ENCODE measurements at places on chromosomes 1 and 21. TPM values are rescaled to one million over a fixed set of nuclear protein-coding genes. Genes with fewer than 3 reads are reported as not detected.

DNA sequence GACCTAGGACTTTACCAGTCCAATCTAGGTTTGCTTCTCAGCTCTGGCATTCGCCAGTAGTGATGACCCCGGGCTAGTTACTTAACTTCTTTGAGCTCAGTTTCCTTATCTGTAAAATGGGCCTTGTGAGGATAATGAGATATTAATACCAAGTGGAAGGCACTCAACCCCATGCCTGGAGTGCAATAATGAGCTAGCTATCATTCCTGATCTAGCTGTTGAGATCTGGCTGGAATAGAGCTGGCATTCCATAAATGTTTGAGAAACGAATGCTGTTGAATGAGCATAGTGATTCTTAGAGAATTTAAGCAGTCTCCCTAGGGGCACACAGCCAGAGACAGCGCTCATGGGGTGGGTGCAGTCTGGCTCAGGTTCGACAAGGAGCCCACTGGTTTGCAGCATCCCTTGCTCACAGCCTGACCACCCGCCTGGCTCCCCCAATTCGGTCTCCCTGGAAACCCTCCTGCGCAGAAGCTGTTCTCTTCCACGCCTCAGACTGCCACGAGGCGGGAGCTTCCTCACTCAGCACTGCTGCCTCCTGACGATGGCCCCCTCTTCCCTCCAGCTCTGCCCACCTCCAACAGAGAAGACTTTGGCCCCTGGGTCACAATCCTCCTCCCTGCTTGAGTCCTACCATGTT, 32.5 kb downstream of the DHCR24 start:
- DNase-seq = no peak

FMOD gene
- total RNA-seq = 1.1 TPM

GRCh38 chr1:232045139-232045994, 418.8 kb downstream of the DISC1 start:
- no peak for DNase-seq

DNA sequence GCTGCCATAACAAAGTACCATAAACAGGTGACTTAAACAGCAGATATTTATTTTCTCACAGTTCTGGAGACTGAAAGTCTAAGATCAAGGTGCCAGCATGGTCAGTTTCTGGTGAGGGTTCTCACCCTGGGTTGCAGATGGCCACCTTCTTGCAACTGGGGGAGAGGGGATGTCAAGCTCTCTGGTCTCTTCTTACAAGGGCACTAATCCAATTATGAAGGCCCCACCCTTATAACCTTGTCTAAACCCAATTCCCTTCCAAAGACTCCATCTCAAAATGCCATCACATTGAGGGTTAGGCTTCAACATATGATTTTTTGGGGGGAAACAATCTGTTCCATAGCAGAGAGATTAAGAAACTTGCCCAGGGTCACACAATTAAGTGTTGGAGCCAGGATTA, 24.8 kb upstream of the ANGPTL3 start:
- no peak for DNase-seq

DNA sequence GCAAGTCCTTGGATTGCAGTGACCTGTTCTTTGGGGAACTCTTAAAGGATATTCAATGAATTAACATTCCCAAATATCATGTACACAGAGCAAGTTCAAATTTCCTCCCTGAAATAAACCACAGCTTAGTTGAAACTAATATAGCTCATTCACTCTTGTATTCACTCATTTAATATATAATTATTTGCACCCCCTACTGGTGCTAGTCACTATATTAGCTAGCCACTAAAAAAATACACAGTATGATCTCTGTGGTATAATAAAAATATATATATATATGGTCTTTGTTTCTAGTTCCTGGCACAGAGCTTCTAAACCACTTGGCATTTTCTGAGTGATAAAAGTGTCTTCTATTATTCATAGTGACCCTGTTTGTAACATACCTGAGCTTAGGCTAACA, 177.3 kb upstream of the LYPLAL1 start:
- DNase-seq = no peak

DNA sequence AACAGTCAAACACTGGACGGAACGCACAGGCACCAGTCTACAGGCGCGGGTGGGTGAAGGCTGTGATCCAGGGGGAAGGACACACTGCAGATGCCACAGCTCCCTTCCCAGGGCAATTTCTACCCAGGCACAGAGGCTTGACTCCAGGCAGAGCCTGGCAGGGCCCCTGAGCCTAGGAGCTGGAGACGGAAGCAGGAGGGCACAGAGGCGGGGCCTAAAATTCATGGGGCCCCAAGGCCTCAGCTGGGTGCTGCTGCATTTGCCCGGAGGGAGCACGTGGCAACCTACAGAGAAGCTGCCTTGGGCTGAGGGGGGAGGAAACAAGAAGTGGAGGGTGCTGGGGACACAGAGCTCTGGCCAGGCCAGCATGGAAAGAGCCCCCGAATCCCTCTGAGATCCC, 41.2 kb downstream of the UBE2G2 start:
- DNase-seq = no peak

DNA sequence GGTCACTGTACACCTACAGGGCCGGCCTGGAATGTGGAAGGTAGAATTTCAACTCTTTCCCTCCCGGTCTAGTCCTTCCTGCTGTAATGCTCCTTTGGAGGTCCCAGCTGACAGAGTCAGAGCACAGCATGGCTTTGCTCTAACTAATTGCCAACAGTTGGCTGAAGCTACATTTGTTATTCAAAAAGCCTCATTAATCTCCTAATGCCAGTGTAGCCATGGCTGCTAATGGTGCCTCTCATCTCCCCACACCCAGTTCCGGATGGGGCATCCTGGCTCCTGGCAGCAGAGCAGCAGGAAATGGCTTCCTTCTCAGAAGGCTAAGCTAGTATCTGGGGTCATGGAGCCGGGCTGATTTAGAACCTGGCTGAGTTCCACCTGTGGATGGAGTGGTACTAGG, 18.7 kb upstream of the CAMK1G start:
- no peak for DNase-seq

CCDC185 gene
- not detected for total RNA-seq

IGSF8 gene
- 49.8 TPM for total RNA-seq

DNA sequence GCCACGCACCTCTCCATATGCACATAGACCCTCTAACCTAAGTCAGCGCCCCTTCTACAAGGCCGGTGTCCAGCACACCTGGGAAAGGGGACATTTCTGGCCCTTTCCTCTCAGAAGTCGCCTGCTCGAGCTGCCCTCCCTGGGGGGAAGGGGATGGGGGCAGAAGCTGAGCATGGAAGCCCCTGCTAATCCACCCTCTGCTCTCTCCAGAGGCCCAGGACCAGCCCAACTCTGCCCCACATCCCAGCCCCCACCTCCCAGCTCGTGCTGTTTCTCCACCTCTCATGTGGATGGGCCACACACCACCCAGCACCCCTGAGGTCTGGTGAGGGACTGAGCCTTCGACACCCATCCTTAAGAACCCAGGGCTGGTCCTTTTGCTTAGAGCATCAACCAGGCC, 14.8 kb downstream of the TNFRSF1B start:
- DNase-seq = no peak

DNA sequence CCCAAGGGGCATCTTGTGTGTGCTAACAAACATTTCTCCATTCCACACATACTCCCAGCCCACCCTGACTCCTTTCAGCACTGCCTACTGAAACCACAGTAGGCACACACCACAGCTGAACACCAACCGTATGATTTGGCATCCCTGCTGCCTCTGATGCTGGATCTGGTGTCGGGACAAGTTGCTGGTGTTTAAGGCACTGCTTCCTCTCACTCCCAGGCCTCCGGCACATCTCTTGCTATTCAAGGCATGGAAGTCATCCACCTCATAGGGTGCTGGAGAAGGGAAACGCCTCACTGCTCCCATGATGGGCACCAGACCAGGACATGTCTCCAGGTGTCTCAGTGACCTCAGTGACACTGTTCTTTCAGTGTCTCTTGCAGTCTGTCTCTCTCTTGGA, 2.4 kb upstream of the ITLN2 start:
- no peak for DNase-seq

TRIM46 gene
- 21.1 TPM for total RNA-seq

AMY1B gene
- total RNA-seq = not detected

DNA sequence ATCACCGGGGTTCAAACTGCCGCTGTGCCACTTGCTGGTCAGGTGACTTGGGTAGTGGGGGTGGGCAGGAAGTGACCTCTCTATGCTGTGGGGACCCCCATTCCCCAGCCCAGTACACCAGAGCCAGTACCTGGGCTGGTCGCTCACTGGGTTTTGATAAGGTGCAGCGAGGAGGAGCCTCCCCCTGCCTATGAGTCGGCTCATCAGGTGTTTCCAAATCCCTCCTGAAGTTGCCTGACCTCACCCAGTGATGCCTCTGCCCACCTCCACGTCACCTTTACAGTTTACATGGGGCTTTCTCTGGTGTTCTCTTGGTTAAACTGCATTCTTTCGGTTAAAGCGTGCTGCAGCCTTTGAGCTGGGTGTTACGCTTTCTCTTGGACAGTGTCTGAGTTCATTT, 58.2 kb downstream of the ARHGEF10L start:
- no peak for DNase-seq

ELAPOR1 gene
- 19.5 TPM for total RNA-seq

GRCh38 chr1:33047839-33048305, 11.2 kb upstream of the AK2 start:
- DNase-seq = no peak

GRCh38 chr1:29931477-29932175, 695.3 kb downstream of the PTPRU start:
- DNase-seq = peak; percentile 21

GRCh38 chr1:41716188-41717130, 202.3 kb downstream of the HIVEP3 start:
- no peak for DNase-seq

- DNase-seq = no peak
Measured at GRCh38 chr1:173017792-173018191, 32.9 kb downstream of the TNFSF18 start.

GRCh38 chr21:42613756-42614155, 39.7 kb upstream of the PDE9A start:
- DNase-seq = no peak

KDF1 gene
- not detected for total RNA-seq

CSF1 gene
- total RNA-seq = 3.9 TPM

- no peak for DNase-seq
Measured at GRCh38 chr1:67814121-67814772, 19.0 kb downstream of the GNG12 start.

- DNase-seq = peak; percentile 16
Measured at GRCh38 chr21:26715878-26716506, 129.2 kb downstream of the ADAMTS1 start.

- DNase-seq = no peak
Measured at GRCh38 chr1:223405507-223405906, 12.3 kb downstream of the CCDC185 start.

- no peak for DNase-seq
Measured at GRCh38 chr21:18041012-18041411, 203.6 kb upstream of the CHODL start.

DNA sequence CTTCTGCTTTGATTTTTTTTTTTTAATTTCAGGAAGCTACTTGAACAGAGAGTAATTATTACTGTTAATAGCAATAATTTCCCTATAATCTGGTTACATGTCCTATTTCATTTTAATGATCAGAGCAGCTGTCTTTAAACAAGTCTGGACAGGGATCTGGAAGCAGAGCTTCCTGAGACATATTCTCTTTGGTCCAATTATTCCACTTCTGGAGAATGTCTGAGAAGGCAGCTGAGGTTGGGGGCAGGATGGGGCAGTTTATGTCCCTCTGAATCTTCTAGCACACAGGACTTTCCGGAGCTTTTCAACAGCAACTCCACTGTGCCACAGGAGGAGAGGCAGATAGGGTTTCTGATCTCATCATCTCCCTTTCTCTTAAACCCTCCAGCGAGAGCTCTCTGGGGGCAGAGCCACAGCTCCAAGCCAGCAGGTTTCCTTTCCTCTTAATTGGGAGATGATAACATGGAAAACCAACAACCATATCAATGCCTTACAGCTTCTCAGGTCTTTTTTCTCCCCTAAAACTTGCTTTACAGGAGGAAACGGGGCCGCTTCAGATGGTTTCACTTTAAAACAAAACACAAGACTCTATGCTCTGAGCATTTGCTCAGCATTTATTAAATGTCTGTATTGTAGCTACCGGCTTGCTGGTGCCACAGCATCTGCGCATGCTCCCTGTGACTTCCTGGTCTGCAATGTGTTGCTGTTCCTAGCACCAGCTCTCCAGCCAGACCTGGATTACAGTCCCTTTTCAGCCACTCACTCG, 425.7 kb upstream of the USP24 start:
- peak; percentile 20 for DNase-seq

CRYZ gene
- total RNA-seq = 6.9 TPM

- DNase-seq = no peak
Measured at GRCh38 chr1:193115629-193116227, 6.1 kb upstream of the CDC73 start.

DNA sequence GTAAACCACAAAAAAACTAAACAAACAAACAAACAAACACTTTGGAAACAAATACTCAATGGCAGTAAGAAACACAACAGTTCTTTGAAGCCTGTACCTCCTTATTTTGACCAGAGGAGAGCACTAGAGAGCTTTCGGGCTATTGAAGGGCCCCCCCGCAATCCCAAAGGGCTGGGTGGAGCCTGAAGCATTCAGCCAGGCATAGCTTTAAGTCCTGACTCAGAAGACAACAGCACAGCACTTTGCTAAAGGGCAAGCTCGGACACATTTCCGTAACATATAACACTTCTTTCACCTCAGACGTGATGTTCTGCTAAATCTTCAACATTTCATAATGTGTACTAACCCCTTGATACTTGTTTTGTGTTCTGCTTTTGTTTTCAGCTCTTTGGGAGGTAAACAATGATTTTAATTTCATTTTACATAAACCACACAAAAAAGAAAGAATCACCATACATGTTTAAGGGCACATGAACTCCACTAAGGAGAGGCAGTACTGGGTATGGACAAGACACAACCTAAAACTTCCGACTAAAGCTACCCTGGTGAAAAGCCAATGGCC, 9.7 kb upstream of the SHCBP1L start:
- peak; percentile 16 for DNase-seq

- DNase-seq = no peak
Measured at GRCh38 chr1:181083842-181084605, 4.5 kb upstream of the IER5 start.

MMP23B gene
- total RNA-seq = 0.31 TPM

GPR153 gene
- total RNA-seq = 25.3 TPM

GRCh38 chr1:172801771-172802322, 142.9 kb downstream of the FASLG start:
- DNase-seq = no peak

GRCh38 chr1:201268604-201269151, 14.6 kb upstream of the PKP1 start:
- DNase-seq = peak; percentile 44

GRCh38 chr1:172134087-172134731, 286.3 kb upstream of the C1orf105 start:
- no peak for DNase-seq
